ENCODE measurements at places on chromosomes 4 and X.

GRCh38 chr4:17544205-17544604, 29.2 kb downstream of the CLRN2 start:
- DNase-seq: no peak

DNA sequence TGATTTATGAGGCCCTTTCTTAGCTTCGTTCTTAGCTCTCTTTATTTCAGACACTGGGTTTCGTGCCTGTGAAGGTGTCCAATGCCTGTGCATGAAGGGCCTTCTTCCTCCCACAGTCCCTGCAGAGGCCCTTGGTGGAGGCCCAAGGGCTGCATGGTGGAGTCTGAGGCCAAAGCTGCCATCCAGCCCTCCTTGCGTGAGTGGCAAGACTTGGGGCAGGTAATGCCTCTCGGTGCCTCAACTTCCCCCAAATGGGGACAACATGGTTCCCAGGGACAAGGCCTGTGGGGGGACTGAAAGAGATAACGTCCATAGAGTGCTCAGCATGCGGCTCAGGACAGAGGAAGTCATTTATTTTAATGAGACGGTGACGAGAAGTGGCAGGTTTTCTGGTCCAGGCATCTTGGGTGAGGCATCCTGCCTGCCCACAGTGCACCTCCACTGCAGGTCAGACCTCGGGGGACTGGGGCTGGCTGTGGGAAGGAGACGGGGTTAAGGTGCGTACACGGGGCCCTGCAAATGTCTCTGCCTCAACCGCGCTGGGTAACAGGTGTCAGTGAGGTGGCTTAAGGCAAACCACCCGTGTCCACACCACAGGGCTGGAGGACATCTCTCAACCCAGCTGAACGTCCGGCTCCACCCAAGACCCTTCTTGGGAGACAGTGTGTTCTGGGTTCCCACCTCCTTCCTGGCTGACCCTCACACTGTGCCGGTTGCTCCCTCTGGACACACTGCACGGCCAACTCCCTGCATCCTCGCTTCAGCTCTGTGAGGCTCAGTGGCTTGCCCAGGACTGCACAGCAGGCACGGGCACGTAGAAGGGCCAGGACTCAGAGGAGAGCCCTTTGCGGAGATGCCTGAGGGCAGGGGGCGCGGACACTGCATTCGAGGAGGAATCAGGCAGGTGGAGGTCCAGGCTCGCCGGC, 50.5 kb downstream of the PSAPL1 start:
- DNase-seq: no peak

GRCh38 chr4:111873801-111874200, 271.5 kb upstream of the FAM241A start:
- DNase-seq: no peak

DNA sequence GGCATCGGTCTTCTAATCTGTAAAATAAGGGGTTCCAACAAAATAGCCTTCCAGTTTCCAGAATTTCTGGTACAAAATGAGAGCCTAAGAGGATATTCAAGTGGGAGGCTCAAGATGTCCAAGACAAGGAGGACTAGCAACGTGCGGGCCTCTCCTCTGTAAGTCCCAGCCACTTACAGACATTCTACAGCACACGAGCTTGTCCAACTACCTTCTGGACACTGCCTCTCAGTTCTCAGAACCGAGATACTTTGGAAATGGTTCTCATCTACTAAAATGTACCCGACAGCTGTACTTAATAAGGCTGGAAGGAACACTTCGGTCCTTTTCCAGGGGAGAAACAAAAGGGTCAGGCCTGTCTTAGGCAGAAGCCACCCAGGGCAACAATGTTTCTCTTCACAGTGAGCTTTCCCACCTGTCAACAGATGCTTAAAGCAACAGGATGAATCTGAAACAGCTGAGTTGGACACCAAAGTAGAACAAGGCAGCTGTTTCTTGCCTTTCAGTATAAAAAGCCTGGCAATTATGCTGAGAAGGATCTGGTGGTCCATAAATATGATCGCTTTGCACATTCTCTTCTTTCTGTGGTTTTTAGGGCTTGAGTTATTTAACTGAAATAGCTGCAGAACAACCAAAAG, 127.0 kb downstream of the HS6ST2 start:
- DNase-seq: no peak

All from keratinocyte (primary cell).